ENCODE measurements at places on chromosomes 4 and X.

- DNase-seq: peak; percentile 14
Observed at GRCh38 chr4:24686866-24687692, 102.7 kb upstream of the DHX15 start.

DNA sequence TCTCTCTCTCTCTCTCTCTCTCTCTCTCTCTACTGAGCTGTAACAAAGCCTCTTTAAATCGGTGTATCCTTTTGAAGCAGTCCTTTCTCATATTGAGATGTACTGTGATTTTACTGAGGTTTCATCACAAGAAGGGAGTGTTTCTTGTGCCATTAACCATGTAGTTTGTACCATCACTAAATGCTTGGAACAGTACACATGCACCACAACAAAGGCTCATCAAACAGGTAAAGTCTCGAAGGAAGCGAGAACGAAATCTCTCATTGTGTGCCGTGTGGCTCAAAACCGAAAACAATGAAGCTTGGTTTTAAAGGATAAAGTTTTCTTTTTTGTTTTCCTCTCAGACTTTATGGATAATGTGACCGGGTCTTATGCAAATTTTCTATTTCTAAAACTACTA lies 37.2 kb downstream of the HPF1 start:
- DNase-seq: no peak

DNA sequence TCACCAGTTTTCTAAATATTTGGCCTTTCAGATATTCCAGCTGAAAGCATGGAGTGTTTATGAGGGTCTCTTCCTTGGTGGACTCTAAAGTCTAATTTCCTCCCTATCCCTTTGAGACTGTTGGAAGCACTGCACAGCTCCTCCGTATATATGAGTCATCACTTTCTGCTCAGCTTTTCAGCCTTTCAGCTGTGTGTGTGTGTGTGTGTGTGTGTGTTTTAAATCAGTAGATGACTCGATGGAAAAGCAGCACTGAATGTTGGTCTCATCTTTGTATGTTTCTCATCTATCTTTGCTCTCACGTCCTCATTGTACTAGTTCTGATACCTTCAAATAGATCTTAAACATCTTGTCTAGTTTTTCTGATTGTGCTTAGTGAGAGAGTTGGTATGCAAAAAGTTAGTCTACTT lies 81.6 kb downstream of the ZFX start:
- DNase-seq: no peak

DNA sequence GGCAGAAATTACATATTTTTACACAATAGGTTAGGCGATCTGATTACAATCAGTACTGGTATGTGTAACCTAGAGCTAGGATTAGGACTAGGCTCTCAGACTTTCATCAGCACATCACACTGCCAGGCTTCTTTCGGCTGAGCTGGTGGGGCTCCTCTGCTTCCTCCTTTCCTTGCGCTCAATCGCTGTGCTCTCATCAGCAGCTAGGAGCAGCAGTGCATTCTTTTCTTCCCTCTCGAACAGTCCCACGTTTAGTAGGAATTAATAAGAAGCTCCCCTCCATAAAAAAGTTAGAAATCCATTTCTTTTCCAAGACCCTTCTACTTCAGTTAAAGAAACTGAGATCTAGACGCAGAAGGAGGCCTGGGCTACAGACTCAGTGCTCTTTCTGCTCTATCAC lies 350.4 kb downstream of the SPRY1 start:
- no peak for DNase-seq

DNA sequence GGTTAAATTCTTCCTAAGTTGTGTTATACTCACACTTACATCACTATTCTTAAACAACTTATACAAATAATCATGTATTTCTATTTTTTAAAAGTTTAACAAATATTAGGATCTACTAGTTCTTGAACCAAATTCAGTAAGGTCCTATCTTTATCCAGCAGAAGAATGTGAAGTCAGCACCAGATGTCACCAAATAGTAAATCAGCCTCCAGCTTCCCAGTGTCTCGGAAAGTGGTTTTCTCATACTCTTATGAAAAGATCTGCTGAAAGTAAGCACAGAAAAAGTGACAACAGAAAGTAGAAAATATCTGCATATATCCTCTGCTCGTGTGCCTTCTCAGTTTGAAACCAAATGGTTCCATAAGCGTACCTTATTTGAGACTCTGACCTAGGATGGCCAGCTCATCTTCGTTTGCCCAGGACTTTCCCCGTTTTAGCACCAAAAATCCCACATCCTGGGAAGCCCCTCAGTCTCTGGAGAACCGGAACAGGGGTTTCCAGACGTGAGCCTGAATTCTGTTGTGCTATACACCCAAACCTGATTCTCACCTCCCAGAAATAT lies 98.0 kb upstream of the DCLK2 start:
- no peak for DNase-seq

- DNase-seq: no peak
Observed at GRCh38 chr4:171582961-171583581, 230.1 kb upstream of the GALNTL6 start.

DNA sequence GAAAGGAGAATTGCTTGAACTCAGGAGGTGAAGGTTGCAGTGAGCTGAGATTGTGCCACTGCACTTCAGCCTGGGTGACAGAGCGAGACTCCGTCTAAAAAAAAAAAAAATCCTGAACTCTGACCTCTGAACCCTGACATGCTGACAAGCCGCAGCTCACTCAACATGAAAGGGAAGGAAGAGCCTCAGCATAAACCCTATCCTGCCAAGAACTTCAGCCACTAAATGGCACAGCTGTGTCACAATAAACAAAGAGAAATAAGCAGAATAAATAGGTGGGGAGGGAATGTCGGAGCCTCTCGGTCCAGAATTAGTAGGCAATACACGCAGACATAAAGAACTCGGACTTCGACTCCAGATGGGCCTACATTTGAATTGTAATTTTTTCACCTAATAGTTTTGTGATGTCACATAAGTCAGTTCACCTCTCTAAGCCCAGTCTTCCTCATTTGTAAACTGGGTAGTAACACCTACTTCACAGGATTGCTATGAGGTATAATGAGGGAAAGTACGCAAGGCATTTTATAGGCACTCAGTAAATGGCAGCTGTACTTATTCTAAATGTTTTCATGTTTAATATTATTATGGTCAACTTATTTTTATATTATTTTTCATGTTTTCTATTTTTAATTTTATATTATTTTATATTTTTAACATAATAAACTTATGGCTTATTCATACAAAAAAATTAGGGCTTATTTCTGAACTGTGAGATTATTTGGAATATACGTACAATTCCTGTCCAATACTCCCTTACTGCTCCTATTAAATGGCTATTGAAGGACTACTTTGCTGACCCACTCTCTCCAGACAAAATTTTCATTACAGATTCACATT lies 243.4 kb downstream of the SCFD2 start:
- DNase-seq: no peak

- no peak for DNase-seq
Observed at GRCh38 chrX:86014421-86014820, 32.9 kb downstream of the CHM start.

DNA sequence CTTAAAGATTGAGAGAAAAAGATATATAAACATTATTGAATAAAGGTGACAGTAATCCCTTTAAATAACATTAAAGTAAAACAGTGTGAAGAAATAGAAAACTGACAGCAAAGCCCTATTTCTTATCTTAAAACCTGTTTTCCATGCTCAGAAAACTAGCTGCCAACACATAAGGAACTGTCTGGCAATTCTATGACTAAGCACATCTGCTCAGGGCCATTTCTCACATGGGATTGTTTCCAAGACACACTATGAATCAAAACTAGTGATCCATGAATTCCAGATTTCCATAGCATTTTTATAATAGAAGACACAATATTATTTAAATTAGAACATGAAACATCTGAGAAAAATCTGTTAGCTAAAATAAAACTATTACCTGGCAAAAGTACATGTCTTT lies 113.4 kb downstream of the SCLT1 start:
- DNase-seq: no peak

GRCh38 chr4:44538534-44538933 lies 89.9 kb upstream of the KCTD8 start:
- no peak for DNase-seq

GRCh38 chr4:25815586-25815985 lies 47.2 kb downstream of the SEL1L3 start:
- no peak for DNase-seq

DNA sequence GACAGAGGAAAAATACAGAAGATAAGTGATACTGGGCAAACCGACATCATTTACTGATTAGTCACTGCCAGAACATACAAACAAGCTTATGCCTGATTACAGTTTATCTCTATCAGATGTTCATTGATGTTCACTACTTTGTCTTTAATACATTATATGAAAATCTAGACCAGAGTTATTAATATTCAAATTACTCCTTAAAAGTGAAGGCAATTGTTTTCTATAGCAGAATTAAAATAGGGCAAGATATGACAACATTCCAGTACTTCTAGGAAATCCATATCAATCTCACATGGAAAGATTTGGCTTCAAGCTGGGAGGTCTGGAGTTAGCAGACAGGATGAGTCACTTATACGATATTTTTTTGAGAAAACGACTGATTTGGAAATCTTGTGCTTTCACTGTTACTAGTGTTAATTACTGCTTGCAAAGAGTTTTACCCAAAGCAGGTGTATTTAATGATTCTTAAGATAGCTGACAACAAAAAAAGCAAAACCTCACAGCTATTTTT lies 31.8 kb downstream of the HPGD start:
- no peak for DNase-seq

GRCh38 chrX:11097933-11098332 lies 13.2 kb upstream of the HCCS start:
- no peak for DNase-seq

DNA sequence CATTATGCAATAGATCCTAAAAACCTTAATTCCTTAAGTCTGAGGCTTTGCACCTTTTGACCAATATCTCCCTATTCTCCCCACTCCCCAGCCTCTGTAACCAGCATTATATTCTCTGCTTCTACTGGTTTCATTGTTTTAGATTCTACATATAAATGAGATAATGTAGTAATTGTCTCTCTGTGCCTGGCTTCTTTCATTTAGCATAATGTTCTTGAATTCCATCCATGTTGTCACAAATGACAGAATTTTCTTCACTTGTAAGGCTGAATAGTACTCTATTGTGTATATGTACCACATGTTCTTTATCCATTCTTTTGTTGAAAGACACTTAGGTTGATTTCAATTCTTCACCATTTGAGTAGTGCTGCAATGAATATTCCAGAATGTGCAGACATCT lies 66.0 kb downstream of the MAGEC1 start:
- no peak for DNase-seq

DNA sequence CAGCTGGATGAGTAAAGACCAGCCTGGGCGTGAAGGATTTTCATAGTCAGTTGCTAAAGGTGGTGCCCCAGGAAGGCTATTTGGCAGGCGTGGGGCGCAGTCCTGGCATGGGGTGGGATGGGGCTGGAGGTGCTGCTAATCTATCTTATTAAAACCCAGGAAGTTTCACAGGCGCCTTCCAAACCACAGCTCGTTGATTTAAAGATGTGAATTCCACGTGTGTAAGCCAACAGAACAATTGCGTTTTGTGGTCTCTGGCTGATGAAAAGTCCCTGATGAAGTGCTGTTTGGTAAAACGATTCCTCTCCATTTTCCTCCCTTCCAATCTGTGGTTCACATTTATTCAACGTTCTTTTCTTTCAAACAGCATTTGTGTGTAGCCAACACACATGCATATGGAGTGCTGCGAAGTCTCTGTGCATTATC lies 105.0 kb downstream of the TBL1X start:
- no peak for DNase-seq

DNA sequence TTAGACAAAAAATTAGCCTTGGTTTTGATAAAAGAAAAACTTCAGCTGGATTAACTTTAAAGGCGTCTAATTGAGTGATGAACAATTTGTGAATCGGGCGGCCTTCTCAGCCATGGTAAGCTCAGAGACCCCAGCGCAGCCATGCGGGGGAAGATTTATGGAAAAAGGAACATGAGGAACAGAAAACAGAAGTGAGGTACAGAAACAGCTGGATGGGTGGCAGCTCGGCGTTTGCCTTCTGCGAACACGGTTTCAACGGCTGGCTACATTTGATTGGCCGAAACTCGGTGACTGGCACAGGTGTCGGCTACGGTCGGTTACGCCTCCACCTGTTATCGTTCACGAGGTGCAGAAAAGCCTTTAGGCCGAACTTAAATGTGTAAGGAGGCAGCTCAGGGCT lies 401.4 kb upstream of the FAT1 start:
- DNase-seq: no peak

- no peak for DNase-seq
Observed at GRCh38 chr4:76905521-76905920, 7.6 kb upstream of the SOWAHB start.

- DNase-seq: no peak
Observed at GRCh38 chr4:104641418-104641817, 146.7 kb upstream of the CXXC4 start.

GRCh38 chrX:55709735-55710134 lies 7.8 kb upstream of the RRAGB start:
- no peak for DNase-seq

GRCh38 chrX:131792789-131793462 lies 230.2 kb upstream of the STK26 start:
- DNase-seq: no peak

GRCh38 chr4:100935090-100935489 lies 412.2 kb downstream of the PPP3CA start:
- DNase-seq: peak; percentile 21

- peak; percentile 30 for DNase-seq
Observed at GRCh38 chr4:145218251-145218650, 37.9 kb upstream of the OTUD4 start.

GRCh38 chr4:8860892-8861575 lies 10.6 kb downstream of the HMX1 start:
- DNase-seq: no peak

GRCh38 chr4:1746265-1746691 lies 25.0 kb downstream of the TACC3 start:
- DNase-seq: peak; percentile 90

GRCh38 chrX:69163936-69164741 lies 1.1 kb downstream of the PJA1 start:
- DNase-seq: peak; percentile 51

DNA sequence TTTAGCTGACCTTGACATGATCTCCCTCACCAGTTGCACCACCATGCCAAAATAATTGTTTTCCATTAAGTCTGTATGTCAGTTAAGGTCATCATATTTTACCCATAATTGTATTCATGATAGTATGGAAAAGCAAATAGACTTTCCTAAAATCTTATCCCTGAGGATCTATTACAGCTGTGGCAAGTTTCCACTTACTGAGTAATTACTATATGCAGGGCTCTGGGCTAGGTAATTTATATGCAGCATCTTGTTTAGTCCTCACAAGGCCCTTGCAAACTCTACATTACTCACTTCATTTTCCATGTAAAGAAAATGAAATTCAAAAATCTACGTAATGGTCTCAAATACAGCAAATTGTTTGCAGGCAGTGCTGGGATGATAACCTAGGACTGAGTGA lies 34.8 kb downstream of the YIPF7 start:
- DNase-seq: no peak

DNA sequence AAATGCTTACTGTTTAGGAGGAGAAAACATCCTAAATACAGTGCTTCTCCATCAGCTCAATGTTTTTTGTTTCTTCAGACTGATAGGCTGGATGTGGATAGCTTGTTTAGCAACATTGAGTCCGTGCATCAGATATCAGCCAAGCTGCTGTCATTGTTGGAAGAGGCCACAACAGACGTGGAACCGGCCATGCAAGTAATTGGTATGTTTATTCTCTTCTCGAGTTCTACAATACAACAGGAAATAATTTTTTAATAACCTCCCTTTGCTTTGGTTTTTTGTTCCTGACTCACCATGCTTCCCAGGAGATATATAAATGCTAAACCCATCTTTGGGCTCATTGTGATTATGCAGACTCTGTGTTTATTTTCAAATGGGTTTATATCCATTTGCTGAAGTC lies 60.9 kb downstream of the ARHGEF38 start:
- no peak for DNase-seq
